ENCODE measurements at places on chromosomes 6 and 20.

GRCh38 chr6:100096341-100096740 is 102.3 kb upstream of the MCHR2 start:
- DNase-seq = no peak

GRCh38 chr6:45115696-45116095 is 212.4 kb upstream of the RUNX2 start:
- DNase-seq = no peak

- no peak for DNase-seq
Observed at GRCh38 chr6:116046737-116047136, 14.0 kb downstream of the FRK start.

GRCh38 chr6:10210052-10210451 is 204.8 kb downstream of the TFAP2A start:
- DNase-seq = no peak

- no peak for DNase-seq
Observed at GRCh38 chr6:108958900-108959770, 110.9 kb downstream of the ARMC2 start.

DNA sequence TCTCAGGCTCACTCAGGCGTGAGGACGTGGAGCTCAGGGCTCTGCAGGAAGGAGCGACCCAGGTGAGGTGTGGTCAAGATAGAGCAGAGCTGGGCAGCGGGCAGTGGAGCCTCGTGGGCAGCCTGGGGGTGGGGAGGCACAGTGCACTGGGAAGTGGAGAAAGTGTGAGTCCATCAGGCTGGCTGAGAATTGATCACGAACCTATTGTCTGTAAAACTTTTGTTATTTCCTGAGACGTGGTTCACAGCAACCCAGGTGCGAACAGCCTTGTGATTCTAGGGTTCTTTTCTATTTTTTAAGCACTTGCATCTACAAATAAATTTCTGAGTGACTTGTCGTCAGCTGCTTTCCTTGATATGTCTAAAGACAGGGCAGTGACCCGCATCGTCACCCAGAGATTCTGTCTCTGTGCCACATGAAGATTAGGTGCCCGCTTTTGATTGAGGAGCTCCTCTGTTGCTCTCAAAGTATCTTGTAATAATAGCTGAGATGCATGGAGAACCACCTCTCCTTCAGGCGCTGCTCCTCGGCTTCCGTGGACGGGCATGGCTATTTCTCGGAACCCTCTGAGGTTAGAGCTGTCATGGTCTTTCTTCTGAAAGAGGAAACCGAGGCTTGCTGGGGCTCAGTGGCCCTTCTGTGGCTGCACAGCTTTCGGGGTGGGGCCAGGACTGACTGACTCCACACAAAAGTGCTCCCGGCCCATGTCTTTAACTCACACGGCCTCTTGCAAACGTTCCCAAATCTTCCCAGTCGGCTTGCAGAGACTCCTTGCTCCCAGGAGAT is 662 bp upstream of the CCR6 start:
- DNase-seq = no peak

- no peak for DNase-seq
Observed at GRCh38 chr6:12592634-12593033, 123.9 kb upstream of the PHACTR1 start.

GRCh38 chr6:4281341-4282293 is 146.2 kb upstream of the ECI2 start:
- DNase-seq = peak; percentile 20

GRCh38 chr20:18879262-18879661 is 65.7 kb downstream of the SCP2D1 start:
- no peak for DNase-seq

DNA sequence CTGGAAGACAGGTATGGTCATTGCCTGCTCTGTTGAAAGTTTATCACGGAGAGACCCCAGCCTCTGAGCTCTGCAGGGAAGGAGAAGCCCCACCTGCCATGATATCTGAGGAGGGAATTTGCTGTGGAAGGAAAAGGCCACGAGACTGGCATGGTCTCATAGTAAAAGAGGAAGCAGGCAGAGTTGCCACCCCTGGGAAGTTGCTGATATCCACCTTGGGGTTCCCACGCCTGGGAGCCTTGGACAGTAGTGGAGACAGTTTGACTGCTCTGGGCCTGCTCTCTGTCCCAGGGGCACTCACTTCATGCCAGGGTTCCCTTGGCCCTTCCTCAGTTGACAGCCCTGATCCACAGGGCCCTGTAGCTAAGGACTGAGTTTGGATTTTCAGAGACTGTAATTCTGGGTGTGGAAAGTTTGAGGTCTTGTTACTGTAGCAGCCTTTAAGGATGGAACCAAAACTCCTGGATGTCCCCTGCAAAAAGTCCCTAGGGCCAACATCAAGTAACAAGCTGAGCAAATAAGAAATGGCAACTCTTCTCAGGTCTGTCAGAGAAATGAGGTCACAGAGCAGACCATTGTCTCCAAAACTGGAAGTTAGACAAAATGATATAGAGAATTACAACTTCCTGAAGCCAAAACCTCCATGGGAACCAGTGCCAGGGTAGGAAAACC is 6.9 kb upstream of the SIRPB1 start:
- DNase-seq = no peak

- DNase-seq = no peak
Observed at GRCh38 chr6:166927935-166928643, 28.3 kb downstream of the RNASET2 start.

DNA sequence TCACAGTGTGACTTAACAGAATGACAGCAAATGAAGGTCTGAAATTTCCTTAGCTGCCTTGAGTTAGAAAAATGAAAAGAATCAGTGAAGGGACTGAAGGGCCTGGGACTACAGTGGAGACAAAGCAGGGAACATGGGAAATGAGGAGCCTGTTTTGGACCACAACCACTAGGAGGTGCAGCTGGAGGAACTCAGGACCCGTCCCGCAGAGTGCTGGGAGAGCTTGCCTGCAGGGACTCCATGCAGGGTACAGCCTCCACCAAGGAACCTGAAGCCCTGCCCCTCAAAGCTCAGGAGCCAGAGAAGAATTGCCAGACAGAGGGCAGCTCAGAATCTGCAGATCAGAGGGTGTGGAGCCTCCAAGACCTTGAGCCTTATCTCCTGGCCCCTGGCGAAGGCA is 50.7 kb downstream of the LRFN2 start:
- DNase-seq = no peak

DNA sequence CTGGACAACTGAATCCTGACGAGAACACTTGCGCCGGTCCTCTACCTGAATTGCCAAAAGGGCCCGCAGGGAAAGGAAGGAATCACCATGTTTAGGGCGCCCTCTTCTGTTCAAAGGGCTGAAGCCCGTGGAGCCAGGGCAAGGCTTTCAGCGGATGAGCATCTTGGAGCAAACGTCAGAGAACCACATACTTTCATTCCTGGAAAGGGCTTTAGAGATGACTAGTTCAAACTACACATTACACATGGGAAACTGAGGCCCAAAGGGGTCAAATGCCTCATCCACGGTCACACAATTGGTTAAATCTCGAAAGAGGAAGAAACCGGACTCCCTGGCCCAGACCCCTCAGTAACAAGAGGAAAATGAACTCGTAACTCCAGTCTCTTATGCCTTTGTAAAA is 11.5 kb upstream of the ZNF133 start:
- peak; percentile 49 for DNase-seq

DNA sequence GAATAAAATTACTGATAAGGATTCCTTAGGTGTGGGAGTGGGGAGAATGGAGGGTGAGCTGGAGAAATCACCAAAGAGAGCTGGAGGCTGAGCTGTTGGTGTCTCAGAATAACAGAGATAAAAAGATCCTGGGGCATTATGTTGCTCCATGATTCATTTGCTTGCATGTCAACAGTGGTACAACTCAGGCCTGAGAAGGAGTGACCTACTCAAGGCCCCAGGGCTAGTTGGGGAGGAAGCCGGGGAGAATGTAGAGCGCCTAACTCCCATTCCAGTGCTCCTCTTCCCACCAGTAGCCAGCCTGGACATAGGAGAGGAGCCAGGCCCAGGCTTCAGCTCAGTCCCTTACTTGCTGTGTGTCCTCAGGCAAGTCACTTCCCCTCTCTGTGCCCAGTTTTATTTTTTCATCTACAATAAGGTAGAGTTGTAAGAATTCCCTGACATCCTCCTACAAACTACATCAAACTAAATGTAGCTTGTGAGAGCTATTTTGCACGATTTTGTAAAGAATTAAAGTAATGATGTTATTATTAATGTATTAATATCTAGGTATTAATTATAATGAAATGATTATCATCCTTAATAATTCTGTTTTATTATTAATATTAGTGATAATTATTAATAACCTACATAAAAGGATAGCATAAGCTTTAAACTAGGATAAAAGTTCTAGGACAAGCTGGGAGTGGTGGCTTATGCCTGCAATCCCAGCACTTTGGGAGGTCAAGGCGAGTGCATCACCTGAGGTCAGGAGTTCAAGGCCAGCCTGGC is 250.9 kb upstream of the SULF2 start:
- DNase-seq = no peak

GRCh38 chr6:113401231-113401630 is 455.9 kb upstream of the MARCKS start:
- DNase-seq = no peak

- DNase-seq = no peak
Observed at GRCh38 chr6:124924333-124924759, 37.9 kb upstream of the RNF217 start.

DNA sequence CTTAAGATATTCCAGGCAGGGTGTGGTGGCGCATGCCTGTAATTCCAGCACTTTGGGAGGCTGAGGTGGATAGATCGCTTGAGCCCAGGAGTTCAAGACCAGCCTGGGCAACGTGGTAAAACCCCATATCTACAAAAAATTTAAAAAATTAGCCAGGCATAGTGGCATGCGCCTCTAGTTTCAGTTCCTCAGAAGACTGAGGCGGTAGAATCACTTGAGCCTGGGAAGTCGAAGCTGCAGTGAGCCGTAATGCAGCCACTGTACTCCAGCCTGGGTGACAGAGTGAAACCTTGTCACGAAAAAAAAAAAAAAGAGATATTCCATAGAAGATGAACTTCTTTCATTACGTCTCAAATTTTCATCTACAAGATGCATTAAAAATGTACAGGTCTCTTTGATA is 46.7 kb upstream of the ISM1 start:
- DNase-seq = no peak

- DNase-seq = no peak
Observed at GRCh38 chr6:119234457-119234856, 115.1 kb downstream of the MAN1A1 start.

- no peak for DNase-seq
Observed at GRCh38 chr6:155595284-155595683, 139.6 kb upstream of the NOX3 start.

- DNase-seq = peak; percentile 73
Observed at GRCh38 chr6:24323632-24324337, 34.1 kb downstream of the DCDC2 start.

GRCh38 chr6:123448306-123448884 is 188.4 kb downstream of the TRDN start:
- DNase-seq = no peak

DNA sequence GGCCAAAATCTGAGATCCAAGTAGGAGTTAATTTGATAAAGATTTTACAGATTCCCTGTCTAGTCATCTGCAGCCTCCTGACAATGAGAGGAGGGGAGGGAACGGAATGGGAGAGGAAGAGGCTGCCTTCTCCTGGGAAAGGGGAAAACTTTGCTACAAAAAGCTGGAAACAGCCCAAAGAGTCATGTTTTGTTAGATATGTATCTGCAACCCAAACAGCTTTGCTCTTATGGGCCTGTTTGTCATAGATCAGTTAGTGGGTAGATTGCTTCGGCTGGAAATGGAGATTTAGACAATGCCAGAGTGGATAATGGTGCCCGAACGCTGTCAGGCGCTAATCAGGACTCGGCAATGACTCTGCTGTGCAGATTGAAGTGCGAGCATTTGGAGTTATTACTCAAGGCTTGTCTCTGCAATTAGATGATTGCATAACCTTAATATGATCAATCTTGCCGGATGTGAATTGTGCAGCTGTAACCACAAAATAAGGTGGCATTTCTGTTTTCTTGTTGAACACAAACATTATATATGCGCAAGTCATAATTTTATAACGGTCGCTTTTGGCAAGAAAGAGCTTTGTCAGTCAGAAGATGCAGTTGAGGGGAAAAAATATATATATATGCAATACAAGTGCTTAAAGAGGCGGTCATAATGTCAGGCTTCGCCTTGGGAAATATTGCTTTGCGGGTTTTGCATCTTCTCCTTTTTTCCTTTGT is 92.4 kb upstream of the MAFB start:
- DNase-seq = no peak

- DNase-seq = peak; percentile 93
Observed at GRCh38 chr6:93419304-93420162, at the start of gene EPHA7. TSS of gene EPHA7 (minus strand) at chr6:93419559. CDS start at chr6:93419341, 218 bp downstream.

DNA sequence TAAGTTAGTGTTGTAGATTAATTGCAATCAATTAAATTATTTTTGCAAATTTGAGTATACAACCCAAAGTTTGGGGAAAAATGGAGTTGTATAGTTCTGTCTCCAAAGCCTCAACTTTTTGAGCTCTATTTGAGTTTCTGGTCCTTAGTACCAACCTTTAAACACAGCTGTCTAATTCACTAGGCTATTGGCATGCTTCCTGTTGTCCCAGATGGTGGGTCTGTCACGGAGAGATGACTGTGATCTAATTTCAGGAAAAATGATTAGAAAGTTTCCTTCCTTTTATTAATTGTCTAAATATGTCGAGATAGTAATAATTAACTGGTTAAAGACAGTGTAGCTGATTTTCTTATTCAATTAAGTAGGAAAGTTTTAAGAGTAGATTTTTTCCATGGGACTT is 109.6 kb downstream of the SCAF8 start:
- no peak for DNase-seq

DNA sequence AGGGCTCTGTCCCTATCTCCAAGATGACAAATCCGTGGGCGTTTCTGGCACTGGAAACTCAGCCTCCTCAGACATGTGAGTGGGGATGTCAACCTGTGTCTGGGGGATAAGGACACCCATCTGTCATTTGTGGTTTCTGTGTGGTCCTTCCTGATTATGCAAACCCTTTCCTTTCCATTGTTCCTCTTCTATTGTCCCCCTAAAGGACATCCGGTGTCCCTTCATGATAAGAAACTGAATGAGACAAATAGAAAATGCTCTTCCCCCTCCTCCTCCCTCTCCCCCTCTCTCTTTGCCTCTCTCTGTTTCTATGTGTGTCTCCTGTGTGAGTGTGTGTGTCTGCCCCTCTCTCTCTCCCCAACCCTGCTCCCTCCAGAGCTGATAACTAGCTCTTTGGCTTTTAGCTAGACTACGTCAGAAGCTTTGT is 11.5 kb upstream of the GLP1R start:
- DNase-seq = no peak

DNA sequence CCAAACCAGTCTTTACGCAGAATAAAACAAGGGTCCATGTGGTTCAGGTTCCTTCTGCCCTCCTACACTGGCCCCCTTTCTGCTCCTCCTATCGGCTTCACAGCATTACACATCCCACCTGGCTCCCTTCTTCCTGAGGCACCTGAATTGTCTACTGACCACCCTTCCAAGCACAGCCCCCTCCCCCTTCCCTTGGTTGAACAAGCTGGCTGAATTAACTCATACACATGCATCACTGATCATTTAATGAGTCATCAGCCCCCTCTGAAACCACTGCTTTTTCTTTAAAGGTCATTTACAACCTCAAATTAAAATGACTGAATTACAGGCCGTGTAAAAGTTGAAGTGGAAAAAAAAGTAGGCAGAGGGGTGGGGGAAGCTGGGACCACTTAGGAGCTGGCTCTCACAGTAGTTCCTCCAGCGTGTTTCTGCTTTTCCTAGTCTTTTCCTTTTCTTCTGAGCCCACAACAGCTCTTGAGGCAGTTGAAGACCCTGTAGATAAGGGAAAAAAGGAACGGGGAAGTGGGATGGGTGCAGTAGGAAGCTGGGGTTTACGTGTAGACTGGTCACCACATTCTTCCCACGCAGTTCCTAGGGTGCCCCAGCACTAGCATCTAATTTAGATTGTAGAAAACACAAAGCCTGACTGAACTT is 67.6 kb downstream of the FYN start:
- peak; percentile 95 for DNase-seq

Measured in astrocyte of the cerebellum (primary cell).